Fibroblast of the aortic adventitia (primary cell): ENCODE measurements at places on chromosomes 11 and 22. TPM values are rescaled to one million over a fixed set of nuclear protein-coding genes. Genes with fewer than 3 reads are reported as not detected.

Gene IFITM1
- 20.9 and 24.2 TPM in 2 replicates for total RNA-seq

Gene EWSR1
- 108 and 176 TPM in 2 replicates for total RNA-seq

Gene C11orf86
- not detected in 2 replicates for total RNA-seq

Gene MSANTD4
- total RNA-seq, result 35.7 and 36.5 TPM in 2 replicates

Gene GGTLC3
- not detected in 2 replicates for total RNA-seq

Gene SGSM1
- total RNA-seq, result not detected in 2 replicates

Gene RHOD
- total RNA-seq, result 15.1 and 26.1 TPM in 2 replicates

Gene LRP4
- 4.7 and 9.7 TPM in 2 replicates for total RNA-seq
